ENCODE measurements at places on chromosomes 3 and 15. TPM values are rescaled to one million over a fixed set of nuclear protein-coding genes. Genes with fewer than 3 reads are reported as not detected.

DNA sequence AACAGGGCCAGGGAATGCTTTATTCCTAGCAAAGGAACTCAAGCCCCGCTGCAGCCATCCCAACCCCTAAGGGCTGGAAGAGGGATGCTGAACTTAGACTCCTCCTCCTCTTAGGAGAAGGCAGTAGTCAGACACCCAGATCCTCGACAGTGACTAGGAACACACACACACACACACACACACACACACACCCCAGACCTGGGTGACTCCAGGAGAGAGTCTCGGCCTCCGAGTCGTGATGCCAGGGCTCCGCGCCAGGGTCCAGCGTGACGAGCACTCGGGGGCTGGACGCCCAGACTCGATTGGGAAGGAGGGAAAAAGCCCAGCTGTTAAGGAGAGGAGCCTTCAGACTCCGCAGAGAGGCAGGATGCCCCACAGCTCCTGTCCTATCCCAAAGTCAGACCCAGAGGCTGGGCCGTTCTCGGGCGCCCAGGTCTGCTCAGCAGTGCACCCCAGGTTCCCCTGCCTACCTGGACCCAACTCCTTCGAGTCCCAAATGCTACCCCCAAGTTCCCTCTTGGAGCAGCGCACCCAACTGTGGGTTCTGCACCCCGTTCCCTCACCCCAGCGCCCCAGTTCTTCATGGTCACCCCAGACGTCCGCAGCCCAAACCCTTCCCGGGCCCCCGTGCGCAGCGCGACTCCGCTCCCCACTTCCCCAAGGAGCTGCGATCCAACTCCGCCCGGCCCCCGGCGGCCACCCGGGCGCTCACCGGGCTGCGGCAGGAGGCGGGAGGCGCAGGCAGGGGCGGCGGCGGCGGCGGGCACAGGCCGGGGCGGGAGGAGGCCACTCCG lies 421 bp downstream of the BMF start:
- H3K27me3 ChIP-seq, result no peaks in the 10 kb centered on the region
- DNase-seq, result no peak
- no peaks in the 10 kb centered on the region for H3K36me3 ChIP-seq
- H3K4me1 ChIP-seq, result peaks cover 62% of the 10 kb centered on the region
- H3K4me3 ChIP-seq, result peak overlapping the region; percentile 88

GRCh38 chr15:75598361-75598760 lies 19.2 kb upstream of the PTPN9 start:
- no peaks in the 10 kb centered on the region for H3K27me3 ChIP-seq
- H3K4me3 ChIP-seq, result no peak overlapping the region
- no peak for DNase-seq
- no peak overlapping the region for H3K27ac ChIP-seq

The CADM2 gene
- 0.10 TPM for total RNA-seq

DNA sequence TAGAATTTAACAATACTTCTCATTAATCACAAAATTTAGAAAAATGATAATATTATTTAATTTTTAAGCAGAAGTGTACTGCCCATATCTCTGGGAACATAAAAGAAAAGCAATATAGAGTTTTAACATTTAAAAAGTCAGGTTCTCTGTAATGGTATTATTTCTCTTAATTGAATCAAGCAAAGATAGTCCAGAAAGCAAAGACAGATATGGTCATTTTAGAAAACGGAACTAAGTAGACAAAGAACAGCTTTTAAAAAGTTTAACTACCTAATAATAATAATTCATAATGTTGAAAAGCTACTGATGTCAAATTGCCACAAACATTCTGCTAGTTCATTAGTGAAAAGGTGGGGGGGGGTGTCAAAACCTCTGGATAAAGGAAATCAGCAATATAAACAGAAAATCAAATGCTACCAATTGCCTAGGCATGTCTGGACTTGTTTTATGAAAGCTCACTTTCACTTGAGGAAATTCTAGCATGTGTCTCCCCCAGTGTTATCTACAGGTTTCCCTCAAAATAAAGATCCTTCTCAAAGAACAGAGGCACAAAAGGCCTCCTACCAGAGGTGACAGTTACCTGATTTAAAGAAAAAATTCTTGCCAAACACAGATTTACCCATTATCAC lies 1.7 kb downstream of the ZMAT3 start:
- peaks cover 13% of the 10 kb centered on the region for H3K36me3 ChIP-seq
- H3K4me1 ChIP-seq, result peaks cover 36% of the 10 kb centered on the region
- no peak for DNase-seq
- no peaks in the 10 kb centered on the region for H3K27me3 ChIP-seq
- peak overlapping the region; percentile 43 for H3K27ac ChIP-seq
- H3K4me3 ChIP-seq, result no peak overlapping the region

The SENP7 gene
- 50.3 TPM for total RNA-seq

GRCh38 chr3:16888785-16889607 lies 4.2 kb downstream of the PLCL2 start:
- no peaks in the 10 kb centered on the region for H3K36me3 ChIP-seq
- peak overlapping the region; percentile 98 for H3K4me3 ChIP-seq
- no peaks in the 10 kb centered on the region for H3K27me3 ChIP-seq
- H3K4me1 ChIP-seq, result peaks cover 65% of the 10 kb centered on the region
- peak; percentile 43 for DNase-seq

DNA sequence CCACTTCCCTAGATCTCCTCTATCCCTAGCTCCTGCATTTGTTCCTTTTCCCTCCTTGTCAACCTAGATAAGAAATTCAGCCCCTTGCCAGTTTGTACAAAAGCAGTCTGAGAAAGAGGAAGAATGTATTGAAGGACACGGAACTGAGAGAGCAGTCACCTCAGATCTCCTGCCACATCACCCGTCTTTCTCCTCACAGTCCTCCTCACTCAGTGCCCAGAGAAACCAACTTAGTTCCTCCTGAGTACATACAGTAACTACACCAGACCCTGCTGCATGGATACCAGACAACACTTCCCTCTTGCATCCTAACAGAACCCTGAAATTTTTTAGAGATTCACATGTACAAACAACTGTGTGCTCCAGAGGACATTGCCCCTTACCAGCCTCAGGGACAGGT lies 563.6 kb upstream of the ADAMTS9 start:
- no peak overlapping the region for H3K27ac ChIP-seq
- H3K27me3 ChIP-seq, result no peaks in the 10 kb centered on the region
- no peaks in the 10 kb centered on the region for H3K4me1 ChIP-seq
- no peaks in the 10 kb centered on the region for H3K36me3 ChIP-seq
- no peak overlapping the region for H3K4me3 ChIP-seq

The PPP1R14D gene
- not detected for total RNA-seq

The TLR9 gene
- total RNA-seq, result 21.0 TPM

The DNAJA4 gene
- 16.9 TPM for total RNA-seq

The AHSG gene
- total RNA-seq, result not detected

The AGBL1 gene
- total RNA-seq, result not detected

GRCh38 chr3:12700800-12701199 lies 36.9 kb upstream of the RAF1 start:
- H3K4me1 ChIP-seq, result no peaks in the 10 kb centered on the region
- H3K4me3 ChIP-seq, result no peak overlapping the region
- no peak overlapping the region for H3K27ac ChIP-seq
- no peaks in the 10 kb centered on the region for H3K36me3 ChIP-seq

DNA sequence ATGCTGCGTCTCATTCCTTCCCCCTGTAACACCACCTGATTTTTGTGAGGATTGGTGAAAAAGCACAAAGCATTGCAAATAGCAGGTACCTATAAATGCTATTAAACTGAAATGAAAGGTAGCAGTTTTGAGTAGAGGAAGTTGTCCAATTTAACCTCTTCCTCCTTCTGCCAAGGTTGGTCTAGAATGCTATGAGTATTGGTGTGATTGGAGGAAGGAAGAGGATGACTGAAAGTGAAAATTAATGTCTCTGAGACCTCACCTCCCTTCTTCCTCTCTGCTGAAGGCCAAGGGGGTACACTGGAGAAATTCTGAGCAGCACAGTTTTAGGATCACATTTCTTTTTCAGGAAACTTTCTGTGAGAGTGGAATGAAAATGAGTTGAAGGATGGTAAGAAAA lies 94.4 kb downstream of the DTWD1 start:
- no peak overlapping the region for H3K27ac ChIP-seq
- H3K27me3 ChIP-seq, result no peaks in the 10 kb centered on the region
- DNase-seq, result no peak
- H3K36me3 ChIP-seq, result no peaks in the 10 kb centered on the region
- no peaks in the 10 kb centered on the region for H3K4me1 ChIP-seq
- H3K4me3 ChIP-seq, result no peak overlapping the region

- H3K4me3 ChIP-seq, result no peak overlapping the region
- peaks cover 1% of the 10 kb centered on the region for H3K36me3 ChIP-seq
- H3K4me1 ChIP-seq, result peaks cover 5% of the 10 kb centered on the region
- no peaks in the 10 kb centered on the region for H3K27me3 ChIP-seq
- no peak for DNase-seq
These were observed 7.5 kb downstream of the GYG1 start for GRCh38 chr3:148998715-148999423.

GRCh38 chr3:23611737-23612295 lies 193.9 kb upstream of the UBE2E1 start:
- H3K4me3 ChIP-seq, result no peak overlapping the region
- H3K27me3 ChIP-seq, result no peaks in the 10 kb centered on the region
- peaks cover 22% of the 10 kb centered on the region for H3K4me1 ChIP-seq
- peak; percentile 40 for DNase-seq
- no peaks in the 10 kb centered on the region for H3K36me3 ChIP-seq
- no peak overlapping the region for H3K27ac ChIP-seq

The TNFAIP8L3 gene
- total RNA-seq, result not detected

The SUSD5 gene
- total RNA-seq, result 0.30 TPM

- H3K36me3 ChIP-seq, result no peaks in the 10 kb centered on the region
- no peak overlapping the region for H3K4me3 ChIP-seq
- DNase-seq, result no peak
- H3K4me1 ChIP-seq, result no peaks in the 10 kb centered on the region
- H3K27ac ChIP-seq, result no peak overlapping the region
- H3K27me3 ChIP-seq, result no peaks in the 10 kb centered on the region
These were observed 282.3 kb downstream of the OCA2 start for GRCh38 chr15:27816790-27817189.

- H3K36me3 ChIP-seq, result no peaks in the 10 kb centered on the region
- H3K4me1 ChIP-seq, result no peaks in the 10 kb centered on the region
- H3K27ac ChIP-seq, result no peak overlapping the region
- no peak for DNase-seq
These were observed 9.6 kb downstream of the XCR1 start for GRCh38 chr3:46017720-46018119.

- H3K27ac ChIP-seq, result no peak overlapping the region
- no peaks in the 10 kb centered on the region for H3K36me3 ChIP-seq
- no peak overlapping the region for H3K4me3 ChIP-seq
These were observed 1.2 kb downstream of the DUOX2 start for GRCh38 chr15:45112591-45113379.

- H3K4me1 ChIP-seq, result peaks cover 99% of the 10 kb centered on the region
- H3K27ac ChIP-seq, result peak overlapping the region; percentile 89
These were observed 23.3 kb downstream of the TGFBR2 start for GRCh38 chr3:30629746-30630145.

The LDHAL6B gene
- not detected for total RNA-seq

The MYO5A gene
- 45.3 TPM for total RNA-seq

DNA sequence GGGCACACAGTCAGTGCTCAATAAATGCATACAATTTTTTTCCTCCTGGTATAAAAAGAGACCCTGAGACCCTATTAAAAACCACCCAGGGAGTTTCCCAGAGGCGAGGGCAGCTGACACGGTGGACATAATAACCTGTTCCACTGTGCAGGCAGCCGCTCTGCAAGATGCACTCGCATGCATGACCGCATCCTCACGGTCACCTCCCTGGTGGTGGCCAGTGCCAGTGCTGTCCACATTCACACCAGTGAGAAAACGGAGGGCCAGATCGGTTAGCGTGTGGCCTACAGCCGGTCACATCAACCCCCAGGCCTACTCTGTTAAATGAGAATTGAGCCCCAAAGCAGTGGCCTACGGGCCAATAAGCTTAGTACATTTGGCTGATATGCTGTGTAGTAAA lies 24.8 kb downstream of the SH3BP5 start:
- peaks cover 2% of the 10 kb centered on the region for H3K36me3 ChIP-seq
- no peaks in the 10 kb centered on the region for H3K27me3 ChIP-seq
- DNase-seq, result no peak
- peaks cover 82% of the 10 kb centered on the region for H3K4me1 ChIP-seq
- no peak overlapping the region for H3K27ac ChIP-seq
- H3K4me3 ChIP-seq, result no peak overlapping the region

The DPPA2 gene
- total RNA-seq, result not detected

The SAXO2 gene
- total RNA-seq, result 30.2 TPM

DNA sequence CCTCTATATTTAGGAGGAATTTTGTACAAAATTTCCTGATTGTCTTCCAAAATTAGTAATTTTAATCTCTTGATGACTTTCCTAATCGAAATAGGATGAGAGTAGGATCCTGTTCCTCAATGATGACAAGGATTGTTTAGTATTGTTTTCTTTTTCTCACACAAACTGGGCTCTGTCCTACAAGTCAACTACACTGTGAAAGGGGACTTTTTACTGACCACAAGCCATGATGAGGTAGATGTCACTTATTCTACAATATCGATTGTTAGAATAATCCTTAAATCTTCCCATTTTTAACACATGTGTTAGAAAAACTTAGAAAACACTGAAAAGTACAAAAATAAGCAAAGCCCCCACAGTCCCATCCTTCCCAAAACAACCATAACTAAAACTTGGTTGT lies 35.8 kb upstream of the TSC22D2 start:
- no peak overlapping the region for H3K27ac ChIP-seq
- no peaks in the 10 kb centered on the region for H3K27me3 ChIP-seq
- DNase-seq, result no peak
- peaks cover 3% of the 10 kb centered on the region for H3K4me1 ChIP-seq

DNA sequence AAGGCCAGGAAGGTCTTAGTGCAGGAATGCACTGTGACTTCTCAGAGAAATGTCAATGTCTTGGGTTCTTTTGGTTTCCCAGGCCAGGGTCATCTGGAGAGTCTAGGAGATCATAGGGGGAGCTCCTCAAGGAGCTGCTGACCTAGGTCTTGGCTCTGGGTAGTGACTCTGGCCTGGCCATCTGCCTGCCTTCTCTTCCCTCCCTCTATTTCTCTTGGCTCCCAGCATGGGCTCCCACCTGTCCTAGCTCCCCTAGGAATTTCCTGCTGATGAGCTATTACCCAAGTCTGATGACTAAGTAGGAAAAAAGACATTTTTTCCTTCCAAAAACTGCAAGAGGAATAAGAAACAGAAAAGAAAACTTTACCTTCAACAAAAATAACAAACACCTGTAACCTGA lies 57.4 kb downstream of the BSN start:
- no peak overlapping the region for H3K4me3 ChIP-seq
- H3K4me1 ChIP-seq, result no peaks in the 10 kb centered on the region
- DNase-seq, result no peak
